ENCODE measurements at places on chromosomes 5 and 9. TPM values are rescaled to one million over a fixed set of nuclear protein-coding genes. Genes with fewer than 3 reads are reported as not detected.

LRRC26 gene
- polyA plus RNA-seq, result 0.17 TPM

NUTM2F gene
- polyA plus RNA-seq, result not detected

DNA sequence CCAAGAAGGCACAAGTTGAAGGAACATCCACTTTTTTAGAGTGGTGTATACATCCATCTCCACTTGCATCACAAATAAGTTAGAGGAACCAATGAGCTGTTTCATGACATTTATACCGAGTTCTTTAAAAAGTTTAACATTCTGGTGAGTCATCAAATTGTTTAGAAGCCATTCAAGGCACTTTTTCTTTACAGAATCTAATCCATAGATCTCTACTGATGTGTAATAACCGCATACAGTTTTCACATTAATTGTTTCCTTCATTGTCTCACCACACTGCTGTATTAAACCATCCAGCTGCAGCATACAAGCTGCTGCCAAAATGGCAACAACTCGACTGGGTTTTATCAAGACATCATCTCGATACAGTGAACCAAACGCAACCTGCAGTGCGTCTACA lies 744 bp downstream of the GMCL2 start:
- DNase-seq, result no peak

GRCh38 chr5:175700991-175701390 lies 43.1 kb downstream of the HRH2 start:
- DNase-seq, result no peak

DNA sequence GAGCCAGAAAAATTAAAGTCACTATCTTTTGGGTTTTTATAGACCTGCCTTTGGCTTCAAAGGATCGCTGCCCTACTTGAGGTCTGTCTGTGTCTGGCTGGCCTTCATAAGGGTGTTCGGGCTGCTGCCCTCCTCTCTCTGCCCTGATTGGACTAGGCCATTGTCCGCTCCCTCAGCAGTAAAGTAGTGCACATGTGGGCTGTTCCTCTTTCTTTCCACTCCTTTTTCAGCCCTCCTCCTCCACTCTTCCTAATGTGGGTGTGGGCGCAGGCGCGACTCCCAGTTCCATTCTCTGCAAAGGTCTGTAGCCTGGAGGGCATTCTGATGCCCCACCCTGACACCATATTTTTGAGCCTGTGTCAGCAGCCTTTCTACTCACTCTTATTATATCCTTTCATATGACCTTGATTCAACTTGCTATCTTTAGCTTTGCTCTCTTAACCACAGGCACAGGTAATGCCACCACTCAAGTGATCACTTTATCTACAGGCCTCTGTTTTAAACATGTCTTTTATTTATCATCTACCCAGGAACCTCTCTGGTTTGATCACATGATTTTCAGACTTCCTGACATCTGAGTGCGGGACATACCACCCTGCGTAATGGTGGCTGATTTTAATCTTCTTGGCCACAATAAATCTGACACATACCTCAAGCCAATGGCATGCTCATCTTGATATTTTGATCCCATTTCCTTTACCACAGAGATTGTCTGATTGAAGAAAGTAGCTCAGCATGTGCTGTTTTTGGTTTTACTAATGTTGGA lies 144.5 kb downstream of the AOPEP start:
- DNase-seq, result no peak

- DNase-seq, result no peak
These were observed 200.1 kb downstream of the GADD45G start for GRCh38 chr9:89804766-89805531.

OLFM1 gene
- polyA plus RNA-seq, result 4.0 TPM

Data from left renal cortex interstitium (tissue), 4 donors.